ENCODE measurements at places on chromosomes 2 and 18.

GRCh38 chr2:150376553-150377335 lies 110.7 kb downstream of the RND3 start:
- DNase-seq: no peak

- no peak for DNase-seq
These were observed 6.7 kb upstream of the SDC1 start for GRCh38 chr2:20231598-20232026.

- DNase-seq: no peak
These were observed 152.3 kb downstream of the DIS3L2 start for GRCh38 chr2:232113821-232114220.

DNA sequence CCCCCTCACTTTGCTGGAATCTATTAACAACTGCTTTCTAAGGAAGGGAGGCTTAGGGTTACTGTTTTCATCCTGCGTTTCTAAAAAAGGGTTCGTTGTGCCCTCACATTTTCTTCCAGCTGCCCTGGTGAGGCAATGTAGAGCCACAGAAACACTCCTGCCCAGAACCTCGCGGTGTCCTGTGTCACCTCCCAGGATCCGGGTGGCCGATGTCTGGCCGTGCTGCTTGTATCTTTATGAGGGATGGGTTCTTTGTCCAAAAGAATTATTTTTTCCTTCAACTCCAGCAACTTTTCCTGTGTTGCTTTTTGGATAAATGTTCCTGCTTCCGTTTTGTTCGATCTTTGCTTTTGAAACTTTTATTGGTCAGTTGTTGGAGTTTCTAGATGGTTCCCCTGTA lies 291.8 kb upstream of the HS6ST1 start:
- no peak for DNase-seq

DNA sequence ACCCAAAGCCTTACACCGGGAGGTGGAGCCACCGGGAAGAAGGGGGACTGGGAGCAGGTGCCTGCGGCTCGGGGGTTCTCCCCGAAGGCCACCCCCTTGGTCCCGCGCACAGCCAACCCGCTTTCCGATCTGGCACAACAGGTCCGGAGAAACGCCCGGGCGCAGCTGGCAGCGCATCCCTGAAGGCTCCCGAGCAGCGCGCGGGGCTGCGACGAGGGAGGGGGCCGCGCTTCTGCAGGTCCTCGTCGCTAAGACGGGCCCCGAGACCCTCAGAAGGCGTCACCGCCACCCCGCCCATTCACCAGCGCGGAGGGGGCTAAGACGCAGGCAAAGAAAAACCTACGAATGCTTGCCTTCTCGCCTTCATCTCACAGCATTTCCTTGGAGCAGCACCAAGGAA lies 1.8 kb downstream of the CBLN2 start:
- DNase-seq: no peak

Data from OCI-LY7 (cell line).